ENCODE measurements at places on chromosomes 5 and 9.

- DNase-seq: no peak
These were observed 219.7 kb upstream of the TUT7 start for GRCh38 chr9:86573886-86574285.

- no peak for DNase-seq
These were observed 100.0 kb downstream of the ZSWIM6 start for GRCh38 chr5:61431923-61432620.

DNA sequence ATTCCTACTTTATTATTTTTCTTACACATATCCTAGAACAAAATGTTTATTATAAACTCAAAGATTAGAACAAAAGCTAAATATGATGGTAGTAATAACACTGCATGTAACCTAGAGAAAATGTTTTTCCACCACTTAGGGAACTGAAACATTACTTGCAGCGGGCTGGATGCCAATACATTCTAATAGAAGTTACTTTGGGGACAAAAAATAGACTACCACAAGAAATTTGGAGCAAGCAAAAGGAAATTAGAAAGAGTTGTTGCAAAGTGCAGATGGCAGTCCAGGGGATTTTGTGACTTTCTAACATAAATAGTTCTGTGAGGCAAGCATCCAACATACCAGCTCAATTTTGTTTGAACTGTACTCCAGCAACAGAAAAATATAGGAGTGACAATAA is 255.3 kb upstream of the GRIN3A start:
- DNase-seq: no peak

- no peak for DNase-seq
These were observed 53.5 kb upstream of the GRIN3A start for GRCh38 chr9:101791938-101792337.

DNA sequence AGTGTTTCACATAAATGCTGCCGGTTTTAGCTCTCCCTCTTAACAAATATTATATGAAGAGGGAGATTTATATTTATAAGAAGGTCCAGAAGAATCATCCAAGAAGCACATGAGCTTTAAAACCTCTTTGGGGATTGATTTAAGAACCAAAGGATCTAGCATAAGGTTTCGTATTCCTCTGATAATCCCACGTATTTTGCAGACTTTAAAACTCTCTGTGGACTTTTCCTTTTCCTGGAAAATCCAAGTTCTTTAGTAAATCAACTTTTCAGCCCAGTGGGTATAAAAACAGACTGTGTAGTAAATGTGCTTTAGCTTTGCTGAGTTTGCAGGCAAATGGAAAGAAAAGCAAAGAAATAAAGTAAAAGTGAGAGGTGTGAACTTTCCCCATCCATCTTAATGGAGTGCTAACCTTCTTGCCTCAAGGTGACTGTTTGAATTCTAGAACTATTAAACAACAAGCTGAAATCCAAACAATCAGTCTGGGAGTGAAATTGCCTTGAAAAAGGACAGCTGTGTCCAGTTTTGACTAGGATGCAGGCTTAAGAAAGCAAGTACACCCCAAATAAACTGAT is 363.4 kb upstream of the SLC24A2 start:
- no peak for DNase-seq

- DNase-seq: no peak
These were observed 161.4 kb downstream of the PAX5 start for GRCh38 chr9:36872641-36873040.

GRCh38 chr5:170273968-170274710 is 23.4 kb downstream of the LCP2 start:
- DNase-seq: no peak

DNA sequence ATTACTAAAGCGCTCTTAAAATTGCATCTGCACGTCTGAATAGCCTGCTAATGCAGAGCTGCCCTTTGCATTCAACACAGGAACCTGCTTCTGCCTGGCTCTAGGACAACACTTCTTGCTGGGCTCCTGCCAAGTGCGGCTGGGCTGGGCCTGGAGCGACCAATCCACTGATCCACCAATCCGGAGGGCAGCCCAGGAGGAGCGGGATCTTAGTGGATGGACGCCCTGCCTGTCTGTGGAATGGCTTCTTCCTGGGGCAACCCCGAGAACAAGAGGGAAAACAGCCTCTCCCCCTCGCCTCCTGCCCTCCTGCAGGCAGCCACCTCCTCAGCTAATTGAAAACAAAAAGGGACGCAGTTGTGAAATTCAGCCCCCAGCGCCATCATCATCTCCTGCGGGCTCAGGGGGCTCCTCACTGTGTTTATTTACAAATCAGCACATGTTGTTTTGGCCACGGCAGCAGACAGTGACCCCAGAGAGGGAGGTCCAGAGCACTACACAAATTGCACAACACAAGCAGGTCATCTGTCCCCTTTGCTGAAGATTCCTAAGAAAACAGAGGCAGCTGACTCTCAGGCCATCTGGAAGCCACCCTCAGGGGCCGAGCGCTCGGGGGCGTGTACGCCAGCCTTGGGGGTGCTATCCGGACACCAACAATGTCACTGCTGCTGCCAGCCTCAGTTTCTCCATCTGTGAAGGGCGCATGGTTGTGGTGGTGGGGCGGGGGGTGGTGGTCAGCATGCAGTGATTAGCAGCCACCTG is 57.3 kb downstream of the GADD45G start:
- no peak for DNase-seq

- no peak for DNase-seq
These were observed 244.6 kb upstream of the EFNA5 start for GRCh38 chr5:107915176-107915812.

- DNase-seq: no peak
These were observed 197.8 kb downstream of the TTLL11 start for GRCh38 chr9:121895358-121895757.

- DNase-seq: no peak
These were observed 18.2 kb downstream of the C9orf152 start for GRCh38 chr9:110189559-110190320.

DNA sequence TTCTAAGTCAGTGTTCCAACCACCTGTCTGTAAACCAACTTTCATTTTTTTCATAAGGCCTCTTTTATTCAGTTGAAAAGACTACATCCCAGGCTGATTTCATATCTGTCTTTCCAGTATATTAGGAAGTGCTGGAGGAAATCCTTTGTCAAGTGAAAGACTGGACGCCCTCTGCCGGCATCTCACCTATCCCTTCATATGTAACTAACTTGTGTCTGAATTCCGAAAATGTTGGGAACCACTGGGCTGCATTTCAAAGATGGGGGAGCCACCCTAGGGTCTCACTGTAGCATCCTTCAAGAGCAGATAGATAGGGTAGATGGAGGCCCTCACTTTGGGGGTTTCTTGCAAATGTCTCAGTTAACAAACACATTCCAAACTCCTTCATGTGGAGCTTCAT is 569.8 kb downstream of the CTNND2 start:
- no peak for DNase-seq

GRCh38 chr5:32506799-32507198 is 62.3 kb upstream of the ZFR start:
- DNase-seq: no peak

GRCh38 chr5:140113699-140114263 is at the start of gene PURA:
Gene PURA (plus strand): TSS chr5:140114109. CDS start chr5:140114182, 73 bp downstream.
- DNase-seq: peak; percentile 90

DNA sequence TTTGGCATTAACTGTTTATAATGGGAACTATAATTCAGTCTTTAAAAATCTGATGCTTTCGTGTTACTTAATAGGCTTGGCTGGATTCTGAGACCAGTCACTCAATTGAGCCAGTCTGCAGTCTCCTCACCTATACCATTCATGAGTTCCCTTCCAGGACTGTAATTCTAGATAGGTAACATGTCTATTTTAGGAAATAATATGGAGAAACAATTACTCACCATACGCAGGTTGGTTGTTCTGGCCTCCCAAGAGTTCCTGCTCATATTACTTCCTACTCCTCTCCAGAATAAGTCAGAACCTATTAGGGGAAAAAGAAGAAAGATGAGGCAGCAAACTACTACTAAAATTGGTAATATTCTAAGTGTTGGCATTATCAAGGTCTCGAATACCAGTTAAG is 4.5 kb upstream of the IARS1 start:
- DNase-seq: no peak

- no peak for DNase-seq
These were observed 197.4 kb upstream of the ELL2 start for GRCh38 chr5:96159043-96159442.

- no peak for DNase-seq
These were observed 58.5 kb upstream of the MYO10 start for GRCh38 chr5:16994565-16994964.

DNA sequence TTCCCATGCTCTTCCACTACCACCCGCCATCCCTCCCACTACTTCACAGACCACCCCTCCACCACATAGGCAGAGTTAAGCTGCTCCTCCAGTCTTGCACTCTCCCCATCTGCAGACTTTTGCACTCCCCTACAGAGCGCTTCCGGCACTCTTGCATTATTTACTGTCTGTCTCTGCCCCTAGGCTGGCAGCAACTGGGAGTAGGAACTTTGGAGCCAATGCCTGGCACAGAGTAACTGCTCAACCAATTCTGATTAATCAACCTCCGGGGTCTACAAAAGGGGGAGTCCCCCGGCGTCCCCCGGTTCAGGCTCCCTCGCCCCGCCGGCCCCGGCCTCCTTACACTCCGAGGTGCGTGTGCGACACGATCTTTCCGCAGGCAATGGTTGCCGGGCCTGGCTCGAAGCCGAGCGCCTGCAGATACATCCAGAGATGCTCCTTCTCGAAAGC is 498 bp downstream of the HAUS6 start:
- DNase-seq: no peak

DNA sequence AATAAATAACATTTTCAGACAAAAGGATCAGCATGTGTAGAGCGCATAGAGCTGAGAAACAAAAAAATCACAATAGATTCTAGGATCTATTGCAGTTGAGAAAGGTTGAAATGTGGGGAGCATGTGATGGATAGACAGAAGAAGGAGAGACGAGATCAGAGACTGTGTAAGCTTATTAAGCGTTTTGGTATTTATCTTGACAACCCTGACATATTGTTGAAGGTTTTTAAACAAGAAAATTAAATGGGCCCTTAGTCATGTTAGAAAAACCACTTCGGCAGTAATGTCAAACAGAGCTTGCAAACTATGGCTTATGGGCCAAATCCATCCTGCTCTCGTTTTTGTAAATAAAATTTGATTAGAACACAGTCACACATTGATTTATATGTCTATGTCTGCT is 200.5 kb upstream of the KLF4 start:
- DNase-seq: no peak

DNA sequence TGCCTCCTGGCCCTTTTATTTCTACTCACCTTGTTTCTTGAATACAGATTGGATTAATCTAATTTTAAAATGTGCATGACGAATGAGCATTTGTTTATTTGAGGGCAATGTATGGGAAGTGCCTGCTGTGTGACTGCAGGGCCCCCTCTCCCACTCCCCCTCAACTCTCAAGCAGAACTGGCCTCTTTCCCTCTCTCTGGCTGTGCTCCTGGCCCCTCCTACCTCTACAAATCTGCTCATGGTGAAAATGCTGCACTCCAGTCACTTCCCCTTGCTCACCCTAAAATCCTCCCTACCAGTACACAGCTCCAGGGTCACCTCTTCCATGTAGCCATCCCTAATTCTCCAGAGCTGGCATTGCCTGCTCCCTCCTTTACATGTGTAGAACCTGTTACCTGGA is 17.2 kb upstream of the NDST1 start:
- DNase-seq: no peak

- DNase-seq: no peak
These were observed 25.2 kb downstream of the SHC3 start for GRCh38 chr9:89153232-89154017.

DNA sequence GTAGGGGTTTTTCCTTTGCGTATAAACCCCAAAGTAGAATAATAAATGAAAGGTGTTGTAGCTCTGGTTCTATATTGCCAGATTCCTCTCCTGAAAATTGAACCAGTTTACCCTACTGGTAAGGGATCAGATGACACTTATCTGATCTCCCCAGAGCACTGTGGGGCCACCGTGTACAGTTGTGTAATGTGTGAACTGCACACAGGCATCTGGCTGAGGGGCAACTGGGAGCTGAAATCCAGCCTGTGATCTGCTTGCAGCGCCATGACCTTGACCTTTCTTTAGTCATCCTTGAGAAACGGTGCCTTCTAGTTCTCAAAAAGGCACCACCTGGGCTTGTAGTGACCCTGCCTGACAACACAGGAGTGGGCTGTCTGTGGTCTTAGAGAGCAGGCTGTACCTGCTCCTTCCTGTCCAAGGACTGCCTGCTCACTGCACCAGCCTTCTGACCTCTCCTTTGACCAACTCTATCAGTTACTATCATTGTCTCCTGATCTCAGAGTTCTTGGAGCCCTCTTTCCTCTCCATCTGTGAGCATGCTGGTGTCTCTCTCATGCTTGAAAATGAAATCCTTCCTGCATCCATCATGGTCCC is 40.2 kb downstream of the PDE6A start:
- DNase-seq: no peak

- no peak for DNase-seq
These were observed 45.3 kb downstream of the RAPGEF6 start for GRCh38 chr5:131589510-131590348.

- DNase-seq: no peak
These were observed 385.3 kb upstream of the WWC1 start for GRCh38 chr5:167905919-167906853.

DNA sequence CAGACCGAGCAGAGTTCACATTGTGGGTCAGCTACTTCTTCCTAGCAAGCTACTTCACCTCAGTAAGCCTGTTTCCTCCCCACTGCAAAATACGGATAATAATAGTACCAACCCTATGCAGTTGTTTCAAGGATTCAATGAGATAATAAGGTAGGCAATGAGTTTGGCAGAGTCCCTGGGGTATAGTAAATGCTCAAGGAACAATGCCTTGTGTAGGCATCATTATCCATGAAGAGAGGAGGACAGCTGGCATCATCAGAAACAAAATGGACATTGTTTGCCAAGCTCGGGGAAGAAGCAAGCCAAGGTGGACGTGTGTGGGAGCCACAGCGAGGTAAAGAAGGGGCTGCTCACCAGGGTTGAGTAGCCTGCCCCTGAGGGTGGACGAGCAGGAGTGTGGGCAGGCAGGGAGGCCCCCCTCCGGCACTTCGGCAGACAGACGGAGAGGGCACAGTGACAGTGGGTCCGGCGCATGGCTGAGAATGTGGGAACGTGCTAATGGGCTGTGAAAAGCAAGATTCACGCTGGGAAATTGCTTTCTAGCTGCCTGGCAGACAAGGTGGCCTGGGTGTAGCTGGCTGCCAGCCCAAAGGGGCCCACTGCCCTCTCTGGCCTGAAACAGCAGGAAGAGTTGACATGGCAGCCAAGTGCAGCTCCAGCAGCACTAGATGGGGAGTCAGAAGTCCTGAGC is 10.1 kb downstream of the CAMK2A start:
- no peak for DNase-seq

DNA sequence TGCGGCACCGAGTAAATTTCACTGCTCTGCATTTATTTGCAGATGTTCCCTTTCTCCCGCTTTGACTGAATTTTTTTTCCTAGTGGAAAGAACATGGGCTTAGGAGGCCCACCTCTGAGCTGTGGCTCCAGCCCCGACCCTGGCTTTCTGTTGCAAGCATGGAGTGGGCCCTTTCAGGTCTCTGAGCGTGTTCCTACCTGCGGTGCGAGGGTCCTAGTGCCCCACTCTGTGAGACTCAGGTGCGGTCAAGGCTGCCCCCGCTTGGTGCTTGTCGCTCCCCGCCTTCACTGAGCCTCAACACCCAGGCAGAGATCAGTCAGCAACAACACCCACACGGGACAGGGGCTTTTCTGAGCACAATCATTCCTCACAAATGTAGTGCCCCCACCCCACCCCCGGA is 32.0 kb downstream of the SLC6A3 start:
- no peak for DNase-seq

- DNase-seq: no peak
These were observed 19.9 kb upstream of the ZSWIM6 start for GRCh38 chr5:61311836-61312808.

All from stimulated activated CD8-positive, alpha-beta memory T cell treated with anti-CD3 and anti-CD28 coated beads, Interleukin-12 subunit alpha, Interleukin-12 subunit beta, amount 100 ng/mL, for 4 hours (primary cell).